ENCODE measurements at places on chromosomes 6 and 20.

DNA sequence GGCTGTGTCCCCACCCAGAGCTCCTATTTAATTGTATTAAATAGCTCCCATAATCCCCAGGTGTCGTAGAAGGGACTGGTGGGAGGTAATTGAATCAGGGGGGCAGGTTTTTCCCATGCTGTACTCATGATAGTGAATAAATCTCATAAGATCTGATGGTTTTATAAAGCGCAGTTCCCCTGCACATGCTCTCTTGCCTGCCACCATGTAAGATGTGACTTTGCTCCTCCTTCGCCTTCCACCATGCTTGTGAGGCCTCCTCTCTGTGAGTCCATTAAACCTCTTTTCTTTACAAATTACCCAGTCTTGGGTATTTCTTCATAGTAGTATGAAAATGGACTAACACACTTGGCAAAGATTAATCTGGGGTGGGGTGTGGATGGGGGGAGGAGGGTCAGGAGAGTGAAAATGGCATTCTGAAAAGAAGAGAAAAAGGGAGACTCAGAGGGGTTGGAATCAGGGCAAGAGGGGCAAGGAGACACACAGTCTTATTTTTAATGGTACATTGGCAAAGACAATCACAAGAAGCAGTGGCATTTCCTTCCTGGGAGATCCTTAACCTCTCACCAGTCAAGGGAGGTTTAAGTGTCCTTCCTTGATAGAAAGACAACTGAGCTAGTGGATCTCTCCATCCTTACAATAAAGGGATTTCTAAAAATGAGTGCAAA is 37.5 kb upstream of the NOX3 start:
- DNase-seq = no peak

DNA sequence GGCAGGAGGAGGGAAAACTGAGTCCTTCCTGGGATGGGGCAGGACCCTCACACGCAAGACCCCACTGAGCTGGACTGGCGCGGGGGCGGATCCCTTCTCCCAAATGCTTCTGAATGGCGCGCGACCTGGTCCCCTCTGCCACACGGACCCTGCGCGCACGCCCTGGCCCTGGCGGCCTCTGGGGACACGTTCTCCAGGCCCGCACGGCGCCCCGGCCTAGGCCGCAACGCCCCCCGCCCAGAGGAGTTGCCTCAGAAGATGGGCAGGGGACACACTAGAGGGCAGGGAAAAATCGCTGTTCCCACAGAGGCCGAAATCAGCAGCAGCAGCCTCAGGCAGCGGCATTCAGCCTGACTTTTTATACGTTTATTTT is 45.2 kb upstream of the OSTM1 start:
- DNase-seq = no peak

- DNase-seq = no peak
These were observed 303.5 kb upstream of the RNF24 start for GRCh38 chr20:4318891-4319290.

DNA sequence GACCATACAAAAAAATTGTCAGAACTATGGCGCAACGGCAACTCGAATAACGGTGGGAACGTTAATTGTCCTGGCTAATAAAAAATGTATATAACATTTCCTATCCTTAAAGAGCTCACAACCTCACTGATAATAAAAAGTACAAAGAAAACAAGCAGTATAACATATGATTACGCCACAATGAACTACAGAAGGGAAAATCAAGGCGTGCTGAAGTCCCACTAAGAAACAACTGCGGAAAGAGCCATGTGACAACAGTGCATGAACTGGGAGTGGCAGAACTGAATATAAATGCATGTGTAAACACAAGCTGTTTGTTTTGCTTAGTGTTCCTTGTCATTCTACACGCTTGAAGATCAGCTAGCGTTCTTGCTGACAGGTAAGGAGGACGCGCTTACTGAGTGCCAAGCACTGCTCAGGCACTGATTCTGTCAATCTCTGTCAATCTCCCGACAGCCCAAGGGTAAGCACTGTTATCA is 466 bp upstream of the PSMB1 start:
- peak; percentile 1 for DNase-seq

- DNase-seq = no peak
These were observed 763.5 kb upstream of the MAP3K7 start for GRCh38 chr6:91350146-91350908.

DNA sequence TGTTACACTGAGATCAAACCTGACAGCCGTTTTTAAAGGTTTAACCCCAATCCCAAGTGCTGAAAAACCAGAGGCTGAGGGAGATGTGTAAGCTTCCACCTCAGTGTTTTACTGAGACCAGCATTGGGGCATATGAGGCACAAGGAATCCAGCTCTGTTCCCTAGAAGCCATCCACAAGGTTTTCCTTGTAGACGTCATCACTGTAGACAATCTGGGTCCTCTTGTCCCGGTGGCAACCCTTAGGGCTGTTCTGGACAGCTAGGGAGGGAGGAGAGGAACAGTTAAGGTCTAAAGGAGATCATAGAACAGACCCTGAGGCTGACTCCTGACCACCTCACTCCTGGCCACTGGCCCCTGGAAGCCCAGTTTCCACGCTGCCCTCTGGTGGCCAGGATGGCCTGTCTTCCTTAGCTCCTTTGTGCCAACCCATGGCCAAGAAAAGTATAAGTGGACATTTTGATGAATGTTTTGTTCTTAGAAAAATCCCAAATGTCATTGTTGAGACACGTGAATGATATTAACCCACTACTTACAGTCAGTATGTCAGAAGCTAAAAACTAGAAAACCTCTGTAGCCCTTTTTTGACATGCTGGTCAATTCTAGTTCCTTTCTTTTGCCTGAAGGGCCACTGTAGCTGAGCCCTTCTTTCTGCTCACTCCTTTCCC is 6.4 kb downstream of the CFB start:
- no peak for DNase-seq

- no peak for DNase-seq
These were observed 432.8 kb downstream of the CDC5L start for GRCh38 chr6:44820321-44820720.

GRCh38 chr6:12490904-12491571 is 200.9 kb downstream of the EDN1 start:
- DNase-seq = no peak
